ENCODE measurements at places on chromosomes 2 and 18. TPM values are rescaled to one million over a fixed set of nuclear protein-coding genes. Genes with fewer than 3 reads are reported as not detected.

GATA6 gene
- 15.2 TPM for total RNA-seq

PLCD4 gene
- total RNA-seq = 2.6 TPM

ABCG8 gene
- total RNA-seq = not detected

TSPYL6 gene
- not detected for total RNA-seq

TNS1 gene
- total RNA-seq = 64.6 TPM

ALPI gene
- not detected for total RNA-seq

GKN1 gene
- total RNA-seq = not detected

EGR4 gene
- total RNA-seq = not detected

CRACDL gene
- total RNA-seq = not detected

GRB14 gene
- 0.89 TPM for total RNA-seq

RASGRP3 gene
- 0.62 TPM for total RNA-seq

TMEM247 gene
- total RNA-seq = not detected

PLGLB2 gene
- total RNA-seq = 2.1 TPM

RFTN2 gene
- total RNA-seq = 4.2 TPM

HAAO gene
- total RNA-seq = 0.25 TPM

UGGT1 gene
- 142 TPM for total RNA-seq
